Thyroid gland (tissue), 4 donors: ENCODE measurements at places on chromosomes 6 and 20.

GRCh38 chr6:155813548-155813947, 357.9 kb upstream of the NOX3 start:
- no peak for DNase-seq

GRCh38 chr20:50029697-50030461, 47.1 kb downstream of the SNAI1 start:
- DNase-seq, result peak; percentile 50

DNA sequence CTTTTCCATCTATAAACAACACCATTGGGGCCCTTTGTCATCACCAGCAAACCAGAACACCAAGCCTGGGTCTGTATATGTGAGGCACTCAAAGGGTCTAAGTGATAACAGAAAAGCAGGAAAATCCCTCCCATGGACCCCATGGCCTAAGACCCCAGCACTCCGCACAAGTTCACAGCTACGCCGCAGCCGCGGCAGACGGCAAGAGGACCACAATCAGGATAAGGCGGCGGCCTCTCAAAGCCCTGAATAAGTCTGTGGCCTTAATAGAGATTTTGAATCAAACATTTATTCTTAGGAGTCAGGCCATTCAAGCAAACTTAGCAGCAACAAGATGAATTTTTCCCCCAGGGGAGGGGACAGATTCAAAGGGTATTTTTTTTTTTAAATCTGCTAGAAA, 2.9 kb downstream of the ZBTB46 start:
- no peak for DNase-seq

DNA sequence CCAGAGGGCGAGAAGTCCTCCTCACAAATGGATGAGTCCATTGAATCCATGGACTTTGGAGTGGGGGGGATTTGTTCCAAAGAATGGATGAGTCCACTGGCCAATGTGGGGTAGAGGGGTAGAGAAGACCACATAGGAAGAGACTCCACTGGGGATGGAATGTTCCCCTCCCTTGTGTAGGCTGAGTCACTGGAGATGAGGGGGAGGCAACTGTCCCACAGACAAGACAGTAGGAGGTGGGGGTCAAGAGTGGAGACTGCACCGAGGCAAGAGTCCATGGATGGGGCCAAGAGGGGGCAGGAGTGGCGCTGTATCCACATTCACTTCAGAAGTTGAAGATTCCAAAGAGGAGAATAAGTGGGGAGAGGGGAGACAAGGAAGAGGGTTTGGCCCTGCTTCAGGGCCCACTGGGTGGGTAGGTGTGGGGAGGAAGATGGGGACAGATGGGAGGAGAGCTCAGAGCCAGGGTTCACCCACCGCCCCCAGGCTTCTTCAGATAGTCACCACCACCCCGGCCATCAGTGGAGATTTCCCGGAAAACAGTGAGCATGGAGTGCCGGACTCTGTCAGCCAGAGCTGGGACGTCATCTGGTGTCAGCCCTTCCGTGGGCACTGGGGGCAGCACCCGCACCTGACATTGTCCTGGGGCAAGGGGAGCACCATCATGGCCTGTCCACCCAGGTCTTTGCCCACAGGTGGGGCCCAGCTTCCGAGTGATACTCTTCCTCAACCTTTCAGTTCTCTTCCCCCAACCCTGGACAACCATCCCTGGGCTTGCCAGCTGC, 4.6 kb downstream of the EGFL8 start:
- no peak for DNase-seq

DNA sequence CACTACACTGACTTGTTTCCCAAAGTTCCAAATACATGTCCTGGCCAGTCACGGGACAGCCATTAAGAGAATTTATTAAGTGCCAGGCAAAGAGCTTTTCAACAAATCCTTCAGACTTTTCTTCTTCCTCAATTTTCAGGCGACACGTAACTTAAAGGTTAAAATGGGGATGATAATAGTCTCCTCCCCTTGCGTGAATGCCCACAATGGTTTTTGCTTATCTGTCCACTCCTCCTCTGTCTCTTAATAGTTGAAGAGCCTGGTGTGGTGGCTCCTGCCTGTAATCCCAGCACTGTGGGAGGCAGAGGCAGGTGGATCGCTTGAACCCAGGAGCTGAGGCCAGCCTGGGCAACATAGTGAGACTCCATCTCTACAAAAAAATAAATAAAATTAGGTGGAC, 11.4 kb upstream of the PARD6B start:
- no peak for DNase-seq
